ENCODE measurements at places on chromosomes 1 and 21. TPM values are rescaled to one million over a fixed set of nuclear protein-coding genes. Genes with fewer than 3 reads are reported as not detected.

DNA sequence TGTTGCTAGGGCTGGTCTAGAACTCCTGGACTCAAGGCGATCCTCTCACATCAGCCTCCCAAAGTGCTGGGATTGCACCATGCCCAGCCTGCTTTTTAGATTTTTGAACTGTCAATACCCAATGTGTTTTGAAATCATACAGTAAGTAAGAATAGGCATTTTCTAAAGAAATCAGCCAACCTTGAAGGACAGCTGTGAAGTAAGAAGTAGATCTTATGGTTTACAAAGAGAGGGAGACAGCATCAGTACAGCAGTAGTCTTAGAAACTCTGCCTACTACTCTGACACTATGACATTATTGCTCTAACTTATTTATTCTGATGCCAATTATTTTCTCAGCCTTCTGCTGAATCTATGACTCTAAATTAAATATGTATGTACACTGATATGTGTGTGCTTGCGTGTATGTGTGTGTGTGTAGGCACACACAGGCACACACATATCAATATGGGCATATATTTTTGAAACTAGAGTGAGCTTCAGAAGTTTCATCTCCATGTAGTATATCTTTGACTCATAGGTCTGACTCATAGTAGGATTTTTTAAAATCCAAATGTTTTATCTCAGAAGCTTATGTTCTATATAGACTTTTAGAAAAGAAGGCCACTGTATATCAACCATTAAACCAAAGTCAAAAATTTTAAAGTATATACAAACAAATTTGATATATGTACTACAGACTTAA lies 140.4 kb downstream of the COL24A1 start:
- no peak for DNase-seq

C2CD4D gene
- 3.0 TPM for total RNA-seq

DNA sequence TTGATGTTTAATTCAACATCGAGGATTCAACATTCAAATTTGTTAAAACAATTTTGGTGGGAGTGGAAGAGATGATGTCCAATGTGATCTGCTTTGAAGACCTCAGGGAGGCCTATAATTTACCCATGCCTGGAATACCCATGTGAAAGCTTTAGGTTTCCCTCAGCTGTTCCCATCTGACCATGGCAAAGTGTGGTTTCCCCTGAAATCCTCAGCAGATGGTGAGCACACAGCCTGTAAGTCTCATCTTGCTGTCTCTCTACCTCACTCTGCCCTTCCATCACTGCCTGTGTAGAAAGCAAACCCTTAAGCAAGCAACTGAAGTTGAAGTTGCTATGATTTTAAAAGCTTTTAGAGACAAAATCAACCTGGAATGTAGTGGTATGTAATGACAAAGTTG lies 80.1 kb upstream of the ATF3 start:
- DNase-seq, result no peak

GRCh38 chr1:21246905-21247642 lies 43.2 kb downstream of the ECE1 start:
- DNase-seq, result no peak

DNA sequence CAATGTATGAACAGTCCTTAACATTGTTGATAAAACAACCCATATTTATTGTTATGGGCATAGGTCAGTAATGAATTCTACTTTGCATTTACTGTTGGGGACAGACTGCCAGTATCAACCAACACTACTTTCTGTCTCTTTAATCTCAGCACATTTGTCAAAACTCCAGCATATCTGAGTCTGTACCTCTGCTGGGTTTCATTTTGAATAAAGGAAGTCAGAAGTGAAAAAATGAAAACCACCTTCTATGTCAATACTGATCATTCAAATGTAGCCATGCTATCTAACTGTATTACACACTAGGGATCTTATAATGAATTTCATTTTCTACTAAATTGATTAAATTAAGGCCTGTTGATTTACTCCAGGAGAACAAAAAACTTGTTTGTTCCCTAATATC lies 24.2 kb upstream of the CXADR start:
- no peak for DNase-seq

GRCh38 chr1:53148123-53148522 lies 5.7 kb upstream of the SLC1A7 start:
- DNase-seq, result no peak

SLC44A5 gene
- 1.1 TPM for total RNA-seq

NUAK2 gene
- 13.0 TPM for total RNA-seq

GPR89B gene
- 25.7 TPM for total RNA-seq

GRCh38 chr21:41664881-41665765 lies 101.7 kb downstream of the RIPK4 start:
- DNase-seq, result no peak

TCHH gene
- total RNA-seq, result 0.05 TPM

CLCNKB gene
- not detected for total RNA-seq

- DNase-seq, result peak; percentile 21
Measured at GRCh38 chr21:32413015-32413504, 554 bp downstream of the EVA1C start.

DNA sequence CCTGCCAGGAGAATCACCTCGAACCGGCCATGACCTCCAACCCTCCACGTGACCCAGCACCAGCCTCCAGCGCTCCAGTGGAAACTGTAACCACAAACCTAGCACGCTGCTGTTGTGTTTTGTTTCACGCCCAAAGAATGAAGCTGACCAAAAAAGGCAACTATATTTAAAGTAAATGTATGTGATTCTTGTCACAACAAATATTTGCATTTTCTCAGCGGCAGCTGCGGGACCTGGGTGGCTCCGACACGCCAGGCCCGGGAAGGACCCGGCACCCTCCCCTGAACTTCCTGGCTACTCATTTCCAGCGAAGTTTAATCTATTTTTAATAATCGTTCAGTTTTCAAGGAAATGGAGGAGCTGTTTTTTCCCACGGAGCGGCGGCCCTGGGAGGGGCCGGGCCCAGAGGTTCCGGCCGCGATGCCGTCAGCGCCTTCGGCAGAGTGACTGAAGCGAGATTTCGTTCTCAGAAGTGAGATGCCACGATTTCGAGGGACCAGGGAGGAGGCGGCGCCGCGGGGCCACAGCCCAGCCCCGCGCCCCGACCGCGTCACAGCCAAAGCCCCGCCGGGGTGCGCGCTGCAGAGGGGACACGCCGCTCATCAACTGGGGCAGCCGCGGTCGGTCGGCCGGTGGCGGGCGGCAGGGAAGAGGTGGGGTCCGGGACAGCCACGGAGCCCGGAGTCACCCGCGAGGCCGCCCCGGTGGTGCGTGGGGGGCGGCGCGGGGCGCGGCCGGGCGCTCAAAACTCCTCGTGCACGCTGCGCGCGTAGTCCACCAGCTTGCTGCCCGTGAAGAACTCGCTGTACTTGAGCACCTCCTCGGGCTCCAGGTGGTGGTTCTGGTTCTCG lies 3.0 kb upstream of the TNFRSF4 start:
- DNase-seq, result peak; percentile 83

DNA sequence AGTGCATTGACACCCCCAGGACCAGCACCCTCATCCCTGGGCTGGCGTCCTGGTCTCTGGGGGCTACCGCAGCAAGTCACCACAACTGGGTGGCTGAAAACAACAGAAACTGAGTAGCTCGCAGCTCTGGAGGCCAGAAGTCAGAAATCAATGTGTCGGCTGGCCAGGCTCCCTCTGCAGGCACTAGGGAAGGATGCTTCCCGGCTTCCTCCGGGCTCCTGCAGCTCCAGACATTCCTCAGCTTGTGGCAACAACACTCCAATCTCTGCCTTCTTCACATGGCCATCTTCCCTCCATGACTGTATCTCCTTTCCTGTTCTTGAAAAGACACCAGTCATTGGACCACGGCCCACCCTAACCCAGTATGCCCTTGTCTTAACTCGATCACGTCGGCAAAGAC lies 224.2 kb downstream of the NPHP4 start:
- no peak for DNase-seq

- no peak for DNase-seq
Measured at GRCh38 chr1:63831409-63831808, 57.6 kb downstream of the ROR1 start.

PLXNA2 gene
- total RNA-seq, result 0.43 TPM

GRCh38 chr1:222613627-222614026 lies 4.3 kb upstream of the MIA3 start:
- DNase-seq, result no peak

GRCh38 chr1:220922951-220923350 lies 43.7 kb downstream of the HLX start:
- DNase-seq, result no peak

- DNase-seq, result no peak
Measured at GRCh38 chr1:168472223-168472622, 71.6 kb downstream of the XCL2 start.

DNA sequence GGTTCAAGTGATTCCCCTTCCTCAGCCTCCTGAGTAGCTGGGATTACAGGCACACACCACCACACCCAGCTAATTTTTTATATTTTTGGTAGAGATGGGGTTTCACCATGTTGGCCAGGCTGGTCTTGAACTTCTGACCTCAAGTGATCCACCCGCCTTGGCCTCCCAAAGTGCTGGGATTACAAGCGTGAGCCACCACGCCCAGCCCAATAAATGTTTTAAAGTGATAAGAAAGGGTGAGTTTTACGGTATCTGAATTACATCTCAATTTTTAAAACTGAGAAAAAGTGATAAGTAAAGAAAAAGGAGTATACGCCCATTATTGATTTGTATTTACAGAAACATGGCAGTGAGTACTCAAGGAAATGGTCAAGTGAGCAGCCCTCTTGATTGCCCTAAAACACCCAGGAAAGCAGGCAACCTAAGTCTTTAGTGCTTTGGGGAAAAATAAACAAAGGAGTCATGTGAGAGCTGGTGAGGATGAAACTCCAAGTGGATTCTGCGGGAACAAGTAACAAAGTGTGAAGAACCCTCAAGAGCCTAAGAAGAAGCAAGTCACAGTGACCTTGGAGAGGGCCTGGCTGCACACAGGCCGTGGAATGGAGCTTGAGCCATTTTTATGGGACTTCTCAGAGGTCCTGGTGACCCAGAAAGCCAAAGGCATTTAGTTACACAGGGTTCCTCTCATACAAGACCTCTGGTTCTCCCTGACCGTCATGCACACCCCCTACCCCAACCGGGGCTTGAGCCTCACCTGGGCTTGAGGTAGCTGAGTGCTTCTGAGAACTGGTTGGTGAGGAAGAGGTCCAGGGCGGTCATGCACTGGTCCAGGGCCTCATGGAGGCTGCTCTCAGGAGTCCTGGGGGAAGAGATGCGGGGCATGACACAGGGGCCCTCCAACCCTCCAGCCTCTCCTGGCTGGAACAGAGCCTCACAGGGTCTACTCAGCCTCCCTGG lies 9.1 kb downstream of the TTC39A start:
- DNase-seq, result no peak

PRAMEF27 gene
- not detected for total RNA-seq

- DNase-seq, result no peak
Measured at GRCh38 chr1:75274920-75275506, 140.8 kb downstream of the LHX8 start.
